Fibroblast of skin of right biceps (primary cell): ENCODE measurements at places on chromosomes 3 and 15.

DNA sequence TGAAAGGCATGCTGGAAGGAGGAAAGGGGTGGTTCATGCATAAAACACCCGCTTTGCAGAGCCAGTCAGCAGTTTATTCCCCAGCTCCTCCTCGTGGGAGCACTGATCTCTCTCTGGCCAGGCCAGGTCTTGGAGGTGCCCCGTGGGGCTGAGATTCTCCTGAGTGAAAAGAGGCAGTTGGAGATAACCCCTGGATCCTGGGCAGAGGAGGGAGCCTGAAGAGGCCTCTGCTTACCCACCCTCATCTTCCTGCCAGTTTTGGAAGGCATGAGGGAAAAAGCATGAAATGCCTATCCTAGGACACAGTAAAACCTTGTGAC is 108.3 kb downstream of the SEMA5B start:
- no peak for DNase-seq

GRCh38 chr3:9730657-9731205 is 804 bp upstream of the BRPF1 start:
- no peak for DNase-seq

- peak; percentile 63 for DNase-seq
Observed at GRCh38 chr3:111989061-111989678, 9.6 kb upstream of the TAGLN3 start.

- DNase-seq = no peak
Observed at GRCh38 chr3:57160076-57160764, 4.9 kb downstream of the IL17RD start.

GRCh38 chr3:35857004-35857403 is 217.7 kb downstream of the ARPP21 start:
- DNase-seq = no peak

GRCh38 chr15:65355173-65355987 is 22.4 kb downstream of the IGDCC3 start:
- no peak for DNase-seq

DNA sequence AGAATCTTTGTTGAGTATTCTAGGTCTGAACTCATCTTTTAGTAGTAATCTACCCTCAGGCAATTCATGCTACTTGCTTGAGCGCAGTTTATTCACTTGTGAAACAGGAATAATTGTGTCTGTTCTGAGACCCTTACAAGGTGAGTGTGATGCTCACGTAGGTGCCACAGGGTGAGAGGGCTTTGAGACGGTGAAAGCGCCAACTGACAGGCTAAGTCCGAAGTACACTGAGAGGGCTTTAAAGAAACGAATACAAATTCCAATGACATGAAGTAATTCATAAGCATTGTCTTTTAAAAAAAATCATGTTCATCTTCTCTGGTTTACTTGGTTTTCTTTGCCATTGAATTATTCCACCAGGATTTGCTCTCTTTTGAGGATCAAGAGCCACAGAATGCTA is 393.7 kb upstream of the RGMA start:
- DNase-seq = no peak

GRCh38 chr3:113536627-113537101 is 4.3 kb downstream of the SIDT1 start:
- DNase-seq = peak; percentile 24

- peak; percentile 3 for DNase-seq
Observed at GRCh38 chr3:28835751-28836150, 445.1 kb upstream of the RBMS3 start.

DNA sequence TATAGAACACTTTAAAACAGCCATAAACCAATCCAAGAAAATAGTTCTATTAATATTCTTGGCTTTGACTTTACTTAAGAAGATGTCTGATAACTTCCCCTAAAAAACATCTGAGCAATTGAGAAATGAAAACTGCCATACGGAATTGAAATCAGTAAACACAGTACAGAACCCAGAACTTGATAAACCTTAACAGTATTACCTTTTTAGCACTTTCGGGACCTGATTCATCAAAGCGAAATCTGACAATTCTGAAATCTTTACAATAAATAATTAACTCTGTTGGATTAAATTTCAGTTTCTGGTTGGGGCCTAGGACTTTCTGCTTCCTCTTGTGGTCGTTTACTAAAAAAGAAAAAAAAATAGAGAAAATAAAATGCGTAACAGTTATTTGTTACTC is 17.3 kb downstream of the MTMR10 start:
- no peak for DNase-seq

DNA sequence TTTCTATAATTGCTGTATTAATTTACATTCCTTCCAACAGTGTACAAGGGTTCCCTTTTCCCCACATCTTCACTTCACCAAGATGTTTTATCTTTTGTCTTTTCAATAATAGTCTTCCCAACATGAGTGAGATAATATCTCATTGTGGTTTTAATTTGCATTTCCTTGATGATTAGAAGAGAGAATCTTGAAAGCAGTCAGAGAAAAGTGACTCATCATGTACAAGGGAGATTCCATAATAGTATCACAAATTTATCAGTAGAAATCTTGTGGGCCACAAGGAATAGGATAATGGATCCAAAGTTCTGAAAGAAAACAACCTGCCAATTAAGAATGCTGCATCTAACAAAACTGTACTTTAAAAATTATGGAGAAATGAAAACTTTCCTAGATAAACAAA is 189.3 kb downstream of the NECTIN3 start:
- no peak for DNase-seq

- no peak for DNase-seq
Observed at GRCh38 chr3:112512320-112512719, 13.0 kb upstream of the BTLA start.

DNA sequence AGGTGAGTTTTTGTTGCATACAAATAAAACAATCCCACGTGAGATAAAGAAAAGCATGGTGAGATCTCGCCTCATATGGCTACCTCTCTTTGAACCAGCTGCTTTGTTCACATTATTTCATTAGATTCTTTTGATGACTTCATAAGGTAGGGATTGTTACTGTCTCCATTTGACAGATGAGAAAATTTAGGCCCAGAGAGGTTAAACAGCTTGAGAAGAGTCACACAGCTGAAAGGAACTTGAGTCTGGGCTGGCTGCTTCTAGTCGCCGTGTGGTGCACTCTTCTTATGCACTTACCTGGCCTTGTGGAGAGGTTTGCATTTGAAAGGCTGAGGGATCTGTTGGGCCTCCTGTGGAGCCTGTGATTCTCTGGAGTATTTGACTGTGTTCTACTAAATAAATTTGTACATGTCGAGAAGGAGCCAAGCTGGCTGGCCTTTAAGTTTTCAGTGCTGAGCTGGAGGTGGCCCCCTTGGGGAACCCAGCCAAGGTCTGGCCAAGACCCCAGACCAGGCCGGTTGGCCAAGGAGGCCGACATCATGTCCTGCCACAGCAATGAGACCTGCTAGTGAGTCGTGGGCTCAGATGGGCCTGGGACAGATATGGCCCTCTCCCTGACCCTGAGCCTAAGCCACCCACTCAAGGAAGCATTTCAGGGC is 125.1 kb downstream of the SMAD6 start:
- DNase-seq = no peak

DNA sequence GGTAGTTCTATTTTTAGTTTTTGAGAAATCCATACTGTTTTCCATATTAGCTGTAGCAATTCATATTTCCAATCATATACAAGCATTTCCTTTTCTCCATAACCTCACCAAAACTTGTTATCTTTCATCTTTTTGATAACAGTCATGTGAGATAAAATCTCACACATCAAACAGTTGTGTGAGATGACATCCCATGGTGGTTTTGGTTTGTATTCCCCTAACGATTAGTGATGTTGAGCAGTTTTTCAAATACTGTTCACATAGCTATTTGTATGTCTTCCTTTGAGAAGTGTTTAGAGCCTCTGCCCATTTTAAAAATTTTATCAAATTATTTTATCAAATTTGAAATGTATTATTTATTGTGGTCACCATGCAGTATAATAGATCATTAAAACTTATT is 50.4 kb downstream of the FAM227B start:
- no peak for DNase-seq

GRCh38 chr3:78858174-78858573 is 909.6 kb downstream of the ROBO1 start:
- no peak for DNase-seq

GRCh38 chr3:37945156-37945806 is 45.3 kb upstream of the VILL start:
- DNase-seq = no peak

DNA sequence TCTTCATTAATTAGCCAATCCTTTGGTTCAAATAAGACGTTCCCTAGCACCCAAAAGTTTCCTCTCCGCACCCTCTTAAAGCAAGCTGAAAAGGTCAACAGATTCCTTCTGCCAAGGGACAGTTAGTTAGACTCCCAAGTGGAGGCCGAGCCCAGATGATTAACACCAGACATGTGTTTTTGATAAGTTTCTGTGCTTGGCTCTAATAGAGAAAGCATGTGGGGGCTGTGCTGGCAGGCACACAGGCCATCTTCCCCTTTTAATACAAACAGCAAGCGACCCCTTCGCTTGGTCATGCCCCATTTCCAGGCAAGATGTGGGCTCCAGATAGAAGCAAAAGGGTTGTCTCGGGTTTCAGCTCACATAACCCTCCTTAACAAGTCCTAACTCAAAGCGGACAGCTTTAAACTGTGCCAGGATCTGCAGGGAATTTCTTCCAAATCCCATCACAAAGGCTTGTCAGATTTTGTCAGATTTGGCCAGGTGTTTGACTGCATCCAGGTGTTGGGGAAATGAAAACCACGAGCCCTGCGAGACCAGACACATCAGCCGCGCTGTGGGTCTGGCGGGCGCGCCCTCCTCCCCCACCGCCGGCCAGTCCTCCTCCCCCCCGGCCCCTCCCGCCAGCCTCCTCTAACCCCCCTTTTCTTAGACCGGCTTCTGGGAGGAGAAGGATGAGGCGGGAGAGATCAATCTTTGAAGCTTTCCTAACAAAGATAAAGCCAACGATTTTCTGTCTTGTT is 3.3 kb downstream of the HES1 start:
- peak; percentile 92 for DNase-seq

- peak; percentile 53 for DNase-seq
Observed at GRCh38 chr15:79849789-79850188, 47.0 kb downstream of the MTHFS start.

GRCh38 chr15:57540211-57540610 is 51.5 kb upstream of the MYZAP start:
- no peak for DNase-seq

DNA sequence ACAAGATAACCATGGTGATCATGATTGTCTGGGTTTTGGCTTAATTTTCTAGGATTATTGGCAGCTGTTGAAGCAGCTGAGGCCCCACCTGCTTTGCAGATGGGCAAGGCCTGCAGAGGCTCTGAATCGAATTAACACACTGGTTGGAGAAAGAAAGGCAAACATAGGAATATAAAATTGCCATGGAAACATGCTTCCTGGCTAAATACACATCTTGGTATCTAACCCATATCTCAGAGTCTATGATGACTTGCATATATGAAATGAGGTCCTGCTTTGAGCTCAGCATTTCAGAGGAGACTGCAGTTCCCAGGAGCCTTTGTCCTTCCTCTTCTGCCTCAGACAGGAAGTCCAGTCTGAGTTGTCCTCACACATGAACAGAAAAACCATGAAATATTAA is 24.3 kb upstream of the SV2B start:
- DNase-seq = no peak

DNA sequence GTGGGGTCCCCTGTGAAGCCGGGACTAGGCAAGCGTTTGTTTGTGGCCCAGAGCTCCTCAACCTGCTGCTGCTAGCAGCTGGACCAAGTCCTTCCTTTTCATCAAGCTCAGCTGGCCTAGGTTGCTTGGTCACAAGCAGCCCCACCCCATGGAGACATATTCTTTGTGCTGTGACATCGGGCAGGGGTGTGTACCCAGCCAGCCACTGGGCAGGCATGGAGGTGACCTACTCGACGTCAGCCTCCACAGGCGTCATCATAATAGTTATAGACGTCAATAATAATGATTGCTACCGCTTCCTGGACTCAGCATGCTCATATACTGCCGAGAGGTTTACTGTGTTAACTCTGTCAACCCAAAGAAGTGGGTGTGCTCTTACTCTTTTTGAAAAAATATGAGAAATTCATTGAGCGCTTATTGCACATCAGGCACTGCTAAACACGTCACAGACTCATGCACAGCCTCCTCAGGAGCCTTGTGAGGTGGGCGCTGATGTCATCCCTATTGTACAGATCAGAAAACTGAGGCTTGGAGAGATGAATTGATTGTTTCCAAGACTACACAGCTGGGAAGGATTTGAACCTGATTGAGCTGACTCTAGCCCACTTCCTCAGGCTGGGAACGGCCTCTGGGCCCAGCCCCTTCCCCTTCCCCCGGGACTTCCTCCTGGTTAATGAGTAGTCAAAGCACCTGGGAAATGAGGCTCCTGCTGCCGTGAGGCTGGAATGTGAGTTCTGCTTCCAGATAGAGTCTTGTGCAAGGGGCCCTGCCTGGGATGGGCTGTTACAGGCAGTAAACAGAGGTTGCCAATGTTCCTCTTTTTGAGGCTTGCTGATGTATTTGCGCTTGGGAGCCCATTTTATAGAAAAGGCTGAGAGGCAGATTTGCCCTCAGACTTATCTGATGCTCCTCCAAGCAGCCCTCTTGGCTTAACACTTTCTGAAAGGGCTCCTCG is 16.2 kb downstream of the SLC6A6 start:
- no peak for DNase-seq

- peak; percentile 85 for DNase-seq
Observed at GRCh38 chr3:125194849-125195601, 17.5 kb downstream of the SLC12A8 start.

DNA sequence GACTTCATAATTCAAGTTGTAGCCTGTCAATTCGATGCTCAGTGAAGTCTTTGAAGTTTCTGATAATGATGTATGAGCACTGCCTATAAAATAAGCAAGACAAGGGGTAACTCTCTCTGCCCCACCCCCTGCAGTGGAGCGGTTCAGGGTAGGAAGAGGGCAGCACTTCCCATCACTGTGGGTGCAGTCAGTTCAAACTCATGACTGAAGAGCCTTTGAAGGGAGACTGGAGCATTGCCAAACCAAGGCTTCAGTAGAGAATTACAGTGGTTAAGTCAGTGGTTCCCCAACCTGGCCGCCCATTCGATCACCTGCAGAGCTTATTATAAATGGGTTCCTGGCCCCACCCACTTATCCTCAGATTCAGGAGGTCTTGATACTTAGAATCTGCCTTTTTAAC is 190.6 kb downstream of the SHQ1 start:
- no peak for DNase-seq

GRCh38 chr15:89444241-89445225 is 51.9 kb downstream of the RHCG start:
- DNase-seq = no peak

DNA sequence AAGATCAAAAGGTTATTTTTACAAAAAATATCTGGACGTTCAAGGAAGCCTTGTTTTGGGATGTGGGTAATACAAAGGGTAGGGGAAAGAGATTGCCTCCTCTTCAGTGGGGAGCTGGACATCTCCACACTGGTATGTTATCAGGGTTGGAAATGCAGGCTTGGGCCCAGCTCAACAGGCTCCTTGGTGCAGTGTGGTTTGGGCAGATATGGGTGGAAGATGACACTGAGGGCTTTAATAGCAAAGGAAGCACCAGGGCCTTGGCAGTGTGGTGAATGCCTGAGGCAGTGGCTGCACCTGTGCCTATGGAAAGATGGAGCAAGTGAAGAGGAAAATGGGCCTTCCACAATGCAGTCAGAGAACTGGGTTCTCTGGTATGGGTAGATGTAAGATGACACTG is 11.2 kb upstream of the MED12L start:
- DNase-seq = no peak

- DNase-seq = peak; percentile 29
Observed at GRCh38 chr15:49045751-49046219, 461 bp downstream of the SECISBP2L start.
